ENCODE measurements at places on chromosomes 7 and 10. TPM values are rescaled to one million over a fixed set of nuclear protein-coding genes. Genes with fewer than 3 reads are reported as not detected.

DNA sequence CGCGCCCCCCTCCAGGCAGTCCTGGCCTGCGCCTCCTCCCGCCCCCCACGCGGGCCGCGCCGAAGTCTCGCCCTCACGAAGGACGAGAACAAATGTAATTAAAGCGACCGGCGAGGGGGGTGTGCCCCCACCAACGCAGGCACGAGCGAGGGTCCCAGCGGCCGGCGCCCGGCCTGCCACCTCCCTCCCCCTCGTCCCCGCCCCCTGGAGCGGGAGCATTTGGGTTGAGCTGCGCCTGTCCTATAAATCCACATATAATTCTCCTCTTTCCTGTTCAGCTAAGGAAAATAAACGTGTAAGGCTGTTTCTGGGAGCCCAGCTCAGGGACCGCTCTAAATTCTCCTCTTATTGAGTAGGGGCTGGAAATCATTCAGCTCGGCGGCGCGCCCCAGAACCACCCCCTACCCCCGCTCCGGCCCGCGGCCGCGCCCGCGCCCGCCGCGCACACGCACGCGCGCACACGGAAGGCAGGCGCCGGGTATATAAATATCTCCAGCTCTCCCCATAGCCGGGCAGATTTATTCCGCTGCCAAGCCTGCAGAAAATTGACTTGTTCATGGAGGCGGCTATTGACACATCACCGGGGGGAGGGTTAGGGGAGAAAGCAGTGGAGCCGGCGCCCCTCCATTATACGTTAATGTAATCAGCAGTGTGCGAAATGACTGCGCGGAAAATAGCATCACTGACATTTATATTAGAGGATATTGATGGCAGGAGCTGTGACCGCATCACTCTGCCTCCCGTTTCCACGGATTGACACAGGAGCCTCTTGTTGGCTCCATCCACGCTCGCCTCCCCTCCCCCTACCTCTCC lies 61.6 kb upstream of the BTRC start:
- DNase-seq = no peak

DNA sequence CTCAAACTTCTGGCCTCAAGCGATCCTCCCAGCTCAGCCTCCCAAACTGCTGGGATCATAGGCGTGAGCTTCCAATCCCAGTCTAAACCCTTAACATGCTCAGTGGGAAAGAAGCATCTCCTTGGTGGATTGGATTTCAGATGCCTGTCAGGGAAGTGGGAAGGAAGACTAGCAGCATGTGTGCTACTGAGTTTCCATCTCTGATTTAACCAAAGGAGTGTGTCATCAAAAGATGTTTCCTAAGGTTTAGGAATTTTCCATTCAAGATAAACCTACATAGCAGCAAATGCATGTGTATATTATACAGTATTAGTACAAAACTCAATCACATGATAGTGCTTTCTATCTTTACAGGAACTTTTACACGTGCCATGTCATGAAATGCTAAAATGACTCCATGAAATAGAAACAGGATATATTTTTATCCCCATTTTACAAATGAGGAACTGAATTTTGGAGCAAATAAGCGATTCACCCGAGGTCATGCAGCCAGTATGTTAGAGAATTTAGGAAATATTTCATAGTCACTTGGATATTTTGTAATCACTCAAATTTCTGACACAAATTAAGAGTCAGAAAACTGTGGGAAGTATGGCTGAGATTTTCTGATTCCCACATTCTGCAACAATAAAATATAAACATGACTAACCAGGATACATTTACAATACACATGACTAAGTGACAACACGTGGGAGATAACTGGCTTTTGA lies 11.4 kb upstream of the TMEM26 start:
- DNase-seq = no peak

Gene IFIT5
- total RNA-seq = 9.1 TPM

DNA sequence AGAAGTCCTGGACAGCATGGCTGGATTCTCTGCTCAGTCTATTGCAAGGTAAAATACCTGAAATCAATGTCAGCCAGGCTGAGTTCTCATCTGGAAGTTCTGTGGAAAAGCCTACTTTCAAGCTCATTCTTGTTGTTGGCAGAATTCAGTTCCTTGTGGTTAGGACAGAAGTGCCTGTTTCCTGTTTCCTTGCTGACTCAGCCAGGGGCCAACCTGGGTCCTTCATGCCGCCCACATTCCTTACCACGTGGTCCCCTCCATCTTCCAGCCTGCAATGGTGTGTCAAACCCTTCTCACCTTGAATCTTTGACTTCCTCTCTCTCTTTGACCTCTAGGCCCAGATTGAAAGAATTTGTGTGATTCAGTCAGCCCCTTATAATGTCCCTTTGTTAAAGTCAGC lies 197.1 kb upstream of the STK17A start:
- no peak for DNase-seq

- DNase-seq = no peak
Observed at GRCh38 chr7:1943933-1944618, 274.0 kb downstream of the ELFN1 start.

Gene PITX3
- total RNA-seq = not detected

GRCh38 chr7:510782-511281 lies 8.8 kb downstream of the PDGFA start:
- DNase-seq = no peak

Measured in vagina (tissue), 2 donors.